ENCODE measurements at places on chromosomes 13 and 19.

DNA sequence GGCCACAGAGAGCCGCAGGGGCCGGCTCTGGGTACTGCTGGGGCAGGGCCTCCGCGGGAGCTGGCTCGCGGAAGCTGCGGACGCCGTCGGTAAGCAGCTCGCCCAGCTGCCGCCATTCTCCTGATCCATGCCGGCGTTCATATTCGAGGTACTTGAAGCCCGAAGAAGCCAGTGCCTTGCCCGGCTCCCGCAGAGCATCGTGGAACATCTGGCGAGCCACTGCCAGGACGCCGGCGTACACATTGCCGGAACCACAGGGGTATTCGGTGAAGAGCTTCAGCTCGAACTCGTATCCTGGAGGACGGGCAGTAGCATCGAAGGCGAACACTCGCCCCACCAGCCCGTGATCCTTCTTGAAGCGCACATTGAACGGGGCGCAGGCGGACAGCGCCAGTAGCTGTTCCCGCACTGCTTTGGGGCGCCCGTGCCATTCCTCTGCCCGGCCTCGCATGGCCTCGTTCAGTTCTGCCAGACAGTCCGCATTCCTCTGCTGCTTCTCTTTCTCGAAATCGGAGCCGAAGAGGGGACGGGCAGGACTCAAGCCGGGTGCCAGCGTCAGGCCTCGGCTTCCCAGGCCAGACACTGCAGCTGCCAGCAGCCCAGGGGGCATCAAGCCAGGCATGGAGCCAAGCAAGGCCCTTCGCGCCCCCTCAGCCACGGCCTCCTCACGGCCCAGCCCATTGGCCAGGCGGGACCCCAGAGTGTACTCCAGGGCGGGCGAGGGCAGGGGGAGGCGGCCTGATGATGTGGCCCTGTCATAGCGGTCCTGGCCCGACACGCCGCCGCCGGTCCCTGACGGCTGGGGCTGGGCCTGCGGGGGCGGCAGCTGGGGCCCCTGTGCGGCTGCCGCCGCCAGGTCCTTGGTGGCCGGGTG lies 1.0 kb downstream of the IRF2BP1 start:
- no peak for DNase-seq

DNA sequence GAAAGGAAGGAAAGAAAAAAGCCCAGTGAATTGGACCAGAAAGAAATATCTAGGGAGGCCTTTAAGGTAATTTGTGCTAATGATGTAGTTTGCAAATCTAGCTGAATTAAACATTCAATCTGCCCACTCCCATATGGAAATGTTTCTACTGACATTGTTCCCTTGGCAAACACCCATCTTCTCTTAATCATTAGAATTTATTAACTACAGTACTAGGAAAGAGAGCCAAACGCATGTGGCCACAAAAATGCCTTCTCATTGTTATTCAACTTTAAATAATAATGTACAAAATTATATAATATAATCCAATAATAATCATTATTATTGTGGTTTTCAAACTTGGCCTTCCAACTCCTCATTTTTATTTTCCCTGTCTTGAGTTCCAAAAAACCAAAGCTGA lies 234.7 kb downstream of the NHLRC3 start:
- no peak for DNase-seq

DNA sequence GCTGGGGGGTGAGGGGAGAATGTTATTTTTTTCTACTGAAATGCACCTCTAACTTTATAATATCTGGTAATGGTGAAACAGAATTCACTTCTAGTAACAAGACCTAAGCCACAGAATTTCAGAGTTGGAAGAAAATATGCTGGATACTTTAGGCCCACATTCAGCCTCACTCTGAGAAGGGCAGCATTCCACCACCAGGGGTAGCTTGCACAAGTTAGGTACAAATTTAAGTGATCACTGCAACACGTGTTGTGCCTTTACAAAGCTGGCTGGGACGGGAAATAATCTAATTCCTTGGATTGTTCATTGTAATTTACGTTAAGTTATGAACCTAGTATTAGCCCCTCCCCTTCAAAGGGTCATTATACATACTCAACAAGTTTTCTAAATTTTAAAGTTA lies 192.3 kb downstream of the RGCC start:
- DNase-seq, result no peak

DNA sequence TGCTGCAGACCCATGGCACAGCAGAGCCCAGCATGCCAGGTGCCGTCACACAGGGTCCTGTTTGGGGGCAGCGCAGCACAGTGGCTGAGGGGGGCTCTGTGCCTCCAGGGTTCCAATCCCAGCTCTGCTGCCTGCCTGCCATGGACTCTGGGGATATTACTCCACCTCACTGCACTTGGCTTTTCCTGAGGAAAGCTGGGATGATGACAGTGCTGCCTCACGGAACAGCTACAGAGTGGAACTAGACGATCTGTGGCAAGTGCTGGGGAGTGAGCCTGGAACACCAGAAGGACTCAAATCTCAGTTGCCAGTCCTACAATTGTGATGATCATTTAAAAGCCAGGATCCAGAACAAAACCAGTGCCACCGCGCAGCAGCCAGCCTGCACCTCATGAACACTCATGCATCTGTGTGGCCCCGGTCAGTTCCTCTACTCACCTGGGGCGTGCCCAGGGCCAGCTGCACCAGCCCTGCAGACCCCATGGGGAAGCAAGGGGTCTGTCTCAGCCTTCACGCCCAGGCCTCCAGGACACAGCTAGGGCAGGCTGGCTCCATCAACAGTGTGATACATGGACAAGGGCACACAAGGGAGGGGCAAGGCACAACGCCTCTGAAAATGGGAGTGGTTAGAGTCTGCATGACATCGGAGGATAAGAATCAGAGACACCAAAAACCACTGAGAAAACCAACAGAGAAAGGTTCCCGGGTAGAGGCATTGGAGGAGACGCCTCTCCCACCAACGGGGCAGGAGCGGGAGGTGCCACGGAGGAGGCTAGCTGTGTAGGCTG lies 55.2 kb downstream of the ATP7B start:
- DNase-seq, result no peak

DNA sequence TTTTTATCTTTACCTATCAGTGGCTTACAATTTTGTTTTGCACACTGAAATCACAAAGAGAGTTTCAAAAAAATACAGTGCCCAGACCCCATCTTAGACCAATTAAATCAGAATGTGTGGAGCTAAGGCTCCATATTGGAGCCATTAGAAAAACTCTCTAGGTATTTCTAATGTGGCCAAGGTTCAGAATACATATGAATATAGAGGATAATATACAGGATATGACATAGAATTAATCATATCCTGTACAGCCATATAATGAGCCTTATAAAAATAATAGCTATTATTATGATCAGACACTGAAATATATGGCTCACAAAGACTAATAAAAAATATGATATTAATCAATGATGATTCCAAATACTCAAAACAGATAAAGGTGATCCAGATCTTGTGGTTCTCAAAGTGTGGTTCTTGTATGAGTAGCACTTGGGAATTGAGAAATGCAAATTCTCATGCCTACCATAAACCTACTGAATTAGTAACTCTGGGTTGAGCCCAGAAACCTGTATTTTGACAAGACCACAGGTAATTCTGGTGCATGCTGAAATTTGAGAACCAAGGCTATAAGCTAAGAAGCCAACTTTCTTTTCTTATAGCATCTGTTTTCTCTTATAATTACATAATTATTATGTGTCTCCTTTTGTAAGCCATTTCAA lies 408.0 kb downstream of the DIAPH3 start:
- DNase-seq, result no peak

GRCh38 chr13:113049981-113050380 lies 55.6 kb upstream of the F7 start:
- DNase-seq, result no peak
